ENCODE measurements at places on chromosomes 7 and 10. TPM values are rescaled to one million over a fixed set of nuclear protein-coding genes. Genes with fewer than 3 reads are reported as not detected.

DNA sequence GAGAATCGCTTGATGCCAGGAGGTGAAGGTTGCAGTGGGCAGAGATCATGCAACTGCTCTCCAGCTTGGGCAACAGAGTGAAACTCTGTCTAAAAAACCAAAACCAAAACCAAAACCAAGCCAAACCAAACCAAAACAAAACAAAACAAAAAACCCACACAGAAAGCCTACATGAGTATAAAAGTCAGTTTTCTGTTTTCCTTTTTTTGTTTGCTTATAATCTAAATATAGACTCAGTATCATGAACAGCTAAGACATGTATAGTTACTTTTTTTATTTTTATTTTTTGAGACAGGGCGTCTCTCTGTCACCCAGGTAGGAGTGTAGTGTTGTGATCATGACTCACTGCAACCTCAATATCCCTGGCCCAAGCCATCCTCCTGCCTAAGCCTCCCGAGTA is 16.8 kb upstream of the MTPN start:
- no peak for DNase-seq

DNA sequence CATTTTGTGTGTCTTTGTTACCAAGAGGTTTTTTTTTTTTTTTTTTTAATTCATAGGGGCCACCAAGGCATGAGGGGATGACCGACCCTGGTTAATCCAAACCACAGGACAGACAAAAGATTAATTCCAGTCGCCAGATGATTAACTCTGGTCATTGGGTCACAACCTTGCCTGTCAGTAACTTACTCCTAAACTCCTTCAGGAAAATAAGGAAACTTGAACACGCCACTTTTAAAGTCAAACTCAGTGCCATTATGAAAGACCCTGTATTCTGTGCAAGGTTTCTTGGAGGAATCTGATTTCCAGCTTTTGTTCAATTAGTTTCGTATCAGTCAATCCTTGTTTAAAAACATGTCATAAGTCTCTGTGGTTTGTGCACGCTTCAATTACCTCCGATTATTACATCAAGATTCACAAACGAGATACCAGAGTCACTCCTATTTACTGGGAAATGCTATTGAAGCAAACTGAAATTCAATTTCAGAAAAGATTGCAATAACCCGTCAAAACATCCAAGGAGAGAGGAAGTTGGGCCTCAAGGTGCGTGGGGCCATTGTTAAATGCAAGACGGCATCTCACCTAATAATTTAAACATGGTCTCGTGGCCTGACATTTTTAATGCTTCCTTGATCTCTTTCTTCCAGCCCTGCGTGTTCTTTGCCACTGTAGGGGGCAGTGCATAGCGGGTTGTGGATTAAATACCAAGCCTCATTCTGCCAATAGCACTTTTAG is 44.0 kb downstream of the NRP1 start:
- DNase-seq: no peak

GRCh38 chr7:157320608-157320980 is 16.2 kb upstream of the DNAJB6 start:
- DNase-seq: no peak

GRCh38 chr10:78779339-78779955 is 289.3 kb upstream of the ZMIZ1 start:
- DNase-seq: no peak

DNA sequence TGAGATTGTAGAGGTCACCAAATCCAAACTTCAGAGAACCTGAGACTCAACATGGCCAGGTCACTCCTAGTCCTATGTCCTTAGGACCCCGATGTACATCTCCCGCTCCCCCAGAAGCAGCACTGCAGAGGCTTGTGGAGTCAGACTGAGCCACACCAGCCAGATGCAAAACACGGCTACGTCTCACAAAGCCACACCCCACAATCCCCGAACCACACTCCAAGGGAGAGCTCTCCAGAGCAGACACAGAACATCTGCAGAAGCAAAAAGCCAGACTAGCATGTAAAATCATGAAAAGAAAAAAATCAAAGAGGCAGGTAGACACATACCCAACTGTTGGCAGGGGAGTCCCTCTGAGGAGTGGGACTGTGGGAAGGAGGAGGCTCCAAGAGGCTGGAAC is 104.9 kb downstream of the CTBP2 start:
- no peak for DNase-seq

DNA sequence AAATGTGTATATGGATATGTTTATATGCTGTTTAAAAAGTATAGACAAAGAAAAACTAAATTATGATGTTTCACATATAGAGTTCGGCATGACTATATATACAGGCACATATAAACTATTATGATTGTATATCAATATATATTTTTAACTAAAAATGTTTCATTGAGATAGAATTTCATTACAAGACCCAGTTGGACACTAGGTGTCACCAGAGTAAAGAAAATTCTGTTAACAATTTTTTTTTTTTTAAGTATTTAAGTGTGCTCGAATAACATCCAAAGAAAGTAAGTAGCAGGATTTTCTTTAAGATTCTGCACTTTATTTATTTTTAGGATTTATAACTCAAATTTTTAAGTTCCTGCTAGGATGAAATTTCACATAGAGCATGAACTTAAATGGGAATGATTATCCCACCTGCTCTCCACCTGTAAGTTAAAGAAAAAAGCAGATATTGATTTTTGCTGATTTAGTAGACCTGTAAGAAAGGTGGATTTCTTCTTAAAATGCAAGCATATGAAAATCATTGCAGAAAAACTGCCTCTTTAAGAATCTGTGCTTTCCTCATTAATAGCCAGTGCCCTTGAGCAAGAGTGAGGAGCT is 961.5 kb downstream of the PCDH15 start:
- DNase-seq: peak; percentile 9

DNA sequence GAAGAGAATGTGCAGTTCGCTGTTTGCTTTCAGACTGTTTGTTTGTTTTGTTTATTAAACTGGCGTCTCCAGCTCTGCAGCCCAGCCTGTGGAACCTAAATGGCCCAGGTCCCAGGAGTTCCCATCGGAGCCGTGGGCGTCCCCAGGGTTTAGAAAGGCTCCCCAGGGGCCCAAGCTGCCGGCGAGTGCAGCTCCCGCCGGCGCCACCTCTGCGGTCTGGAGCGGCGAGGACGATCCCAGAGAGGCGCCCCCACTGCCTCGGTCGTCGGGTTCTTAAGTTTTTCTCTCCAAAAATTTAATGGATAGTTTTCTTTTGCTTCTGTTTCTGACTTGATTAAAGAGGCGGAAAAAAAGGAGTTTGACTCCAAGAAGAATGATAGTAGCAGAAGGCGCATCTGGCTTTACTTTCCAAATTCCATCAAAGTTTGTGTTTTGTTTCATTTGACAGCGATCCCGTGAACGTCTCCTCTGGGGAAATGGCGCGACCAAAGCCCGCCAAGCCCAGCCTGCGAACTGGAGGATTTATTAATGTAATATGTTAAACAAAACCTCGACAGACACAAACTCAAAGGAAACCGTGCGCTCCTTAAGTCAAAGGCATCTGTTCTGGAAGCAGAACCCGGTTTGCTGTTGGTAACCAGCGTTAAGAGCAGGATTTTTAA is 718 bp upstream of the FZD1 start:
- peak; percentile 72 for DNase-seq

GRCh38 chr7:51644216-51644615 is 327.6 kb upstream of the COBL start:
- DNase-seq: no peak

GRCh38 chr7:116230191-116231005 is 20.1 kb downstream of the TES start:
- no peak for DNase-seq

GRCh38 chr7:104156842-104157277 is 51.0 kb downstream of the ORC5 start:
- DNase-seq: peak; percentile 24

GRCh38 chr7:98745722-98746318 is 124.0 kb downstream of the TMEM130 start:
- DNase-seq: peak; percentile 79

GRCh38 chr10:76548716-76549115 is 1088.9 kb downstream of the KCNMA1 start:
- DNase-seq: no peak

DNA sequence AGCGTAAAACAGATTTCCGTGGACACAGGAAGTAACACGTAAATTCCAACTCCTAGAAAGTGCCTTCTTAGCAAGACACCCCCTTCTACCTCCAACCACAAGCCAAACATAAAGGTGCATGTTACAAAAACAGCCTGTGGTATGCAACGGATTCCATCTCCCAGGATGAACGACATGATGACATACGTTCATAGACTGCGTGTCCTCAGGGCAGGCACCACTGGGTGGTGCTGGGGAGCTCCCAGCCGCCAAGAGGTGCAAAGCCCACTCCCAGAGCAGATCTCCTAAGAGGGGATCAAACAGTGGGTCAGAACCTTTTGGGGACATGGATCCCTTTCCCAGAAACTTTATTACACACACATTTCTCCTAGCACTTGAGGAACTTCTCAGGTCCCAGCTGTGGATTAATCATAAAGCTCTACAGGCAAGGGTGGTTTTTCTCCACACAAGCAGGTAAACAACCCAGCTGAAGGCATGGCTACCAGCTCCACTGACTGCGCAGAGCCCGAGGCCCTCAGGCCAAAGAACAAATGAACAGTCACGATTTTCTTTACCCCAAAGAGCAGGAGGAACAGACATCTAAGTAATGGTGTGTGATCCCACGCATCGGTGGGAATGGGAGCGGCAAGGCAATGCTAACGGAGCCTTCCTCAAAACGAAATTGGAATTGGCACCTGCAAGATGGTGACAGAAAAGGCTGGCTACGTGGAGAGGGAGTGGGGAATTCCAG is 13.8 kb downstream of the PSAP start:
- DNase-seq: peak; percentile 40

- DNase-seq: no peak
Observed at GRCh38 chr7:110854651-110855050, 236.3 kb upstream of the LRRN3 start.

DNA sequence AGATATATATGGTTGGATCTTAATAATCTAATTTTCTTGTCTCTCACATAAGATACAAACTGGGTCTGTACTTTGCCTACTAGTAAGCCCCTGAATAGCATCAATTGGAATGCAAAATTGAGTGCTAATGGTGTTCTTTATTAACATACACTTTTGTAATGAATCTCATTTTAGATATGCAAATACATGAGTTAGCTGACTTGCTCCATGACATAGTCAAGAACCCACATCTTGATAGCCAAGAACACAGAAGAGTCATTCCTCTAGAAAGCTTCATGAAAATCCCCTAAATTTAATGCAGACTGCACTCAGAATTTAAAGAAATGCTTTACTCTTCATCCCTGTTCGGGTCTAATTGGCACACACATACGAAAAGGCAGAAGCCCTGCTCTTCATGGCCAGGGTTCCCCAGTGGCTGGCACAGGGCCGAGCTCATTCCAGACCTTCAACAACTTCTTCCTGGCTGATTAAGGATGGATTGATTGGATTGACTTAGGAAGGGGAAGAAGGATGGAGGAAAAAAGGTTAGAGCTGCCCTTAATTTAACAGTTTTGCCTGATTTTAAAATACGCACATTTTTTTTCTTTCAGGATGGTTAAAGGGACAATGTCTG is 431.1 kb upstream of the KLF6 start:
- DNase-seq: no peak

- peak; percentile 75 for DNase-seq
Observed at GRCh38 chr10:43039624-43040481, 37.0 kb upstream of the RET start.

DNA sequence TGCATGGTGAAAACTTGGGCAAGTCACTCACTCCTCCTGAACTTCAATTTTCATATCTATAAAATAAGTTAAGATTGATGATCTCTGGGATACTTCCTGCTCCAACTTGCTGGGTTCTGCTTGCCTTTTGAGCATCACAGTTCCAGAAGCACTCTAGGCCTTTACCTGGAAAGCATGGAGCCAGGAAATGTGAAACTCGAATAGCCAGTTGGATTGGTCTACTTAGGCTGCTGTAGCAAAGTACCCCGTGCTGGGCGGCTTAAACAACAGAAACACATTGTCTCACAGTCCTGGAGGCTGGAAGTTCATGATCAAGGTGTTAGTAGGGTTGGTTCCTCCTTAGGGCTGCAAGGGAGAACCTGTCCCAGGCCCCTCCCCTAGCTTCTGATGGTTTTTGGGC is 64.5 kb downstream of the NAMPT start:
- no peak for DNase-seq

- DNase-seq: no peak
Observed at GRCh38 chr10:12484941-12485805, 135.8 kb downstream of the CAMK1D start.

GRCh38 chr10:31350891-31351290 is 31.9 kb downstream of the ZEB1 start:
- DNase-seq: no peak

DNA sequence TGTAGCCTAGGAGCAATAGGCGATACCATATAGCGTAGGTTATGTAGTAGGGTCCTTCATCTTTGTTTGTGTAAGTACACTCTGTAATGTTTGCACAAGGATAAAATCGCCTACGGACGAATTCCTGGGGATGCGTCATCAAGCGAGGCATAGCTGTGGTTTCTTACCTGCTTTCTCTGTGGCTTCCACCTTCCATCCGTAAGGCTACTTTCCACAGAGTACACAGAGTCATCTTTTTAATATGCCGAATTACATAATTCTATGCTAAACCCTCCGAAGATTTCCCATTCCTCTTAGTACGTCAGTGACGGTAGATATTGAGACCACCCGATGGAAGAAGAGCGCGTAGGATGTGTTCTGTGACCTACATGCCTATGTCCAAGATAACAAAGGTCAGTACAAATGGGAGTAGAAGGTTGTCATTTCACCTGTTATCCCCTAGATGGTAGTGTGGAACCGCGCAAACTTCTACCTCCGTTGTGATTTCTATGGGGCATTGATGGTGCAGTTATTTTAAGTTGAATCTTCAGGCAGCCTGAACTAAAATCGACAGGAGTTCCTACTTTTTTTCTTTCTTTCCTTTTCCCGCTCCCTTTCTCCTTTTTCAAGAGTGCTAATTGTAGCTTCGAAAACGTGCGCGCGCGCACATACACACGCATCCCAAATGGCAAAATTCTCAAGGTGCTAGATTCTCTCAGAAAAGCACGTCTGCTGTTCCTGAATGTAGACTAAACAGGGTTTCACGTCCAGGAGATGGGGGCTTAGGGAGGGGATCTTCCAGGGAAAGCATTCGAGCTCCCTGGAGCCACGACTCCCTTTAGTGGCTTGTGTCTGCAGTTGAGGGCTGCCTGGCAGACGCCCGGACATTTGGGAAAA is 111.7 kb upstream of the MBL2 start:
- peak; percentile 74 for DNase-seq

DNA sequence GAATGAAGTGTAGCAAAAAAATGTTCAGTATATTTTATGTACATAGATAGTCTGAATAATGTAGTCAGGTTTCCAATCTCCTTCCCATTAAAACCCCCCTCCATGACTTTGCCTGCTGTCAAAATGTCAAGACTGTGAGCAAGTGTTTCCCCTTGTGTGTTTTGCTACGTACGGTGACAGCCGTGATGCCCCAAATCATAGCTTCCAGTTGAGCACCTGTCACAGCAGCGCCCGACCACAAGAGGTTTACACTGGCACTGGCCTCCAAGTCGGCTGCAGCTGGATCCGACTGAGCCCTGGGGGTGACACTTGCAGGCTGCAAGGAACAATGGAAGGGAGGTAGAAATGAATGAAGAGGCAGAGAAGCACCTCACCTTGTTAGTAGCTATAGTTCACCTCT is 62.3 kb downstream of the LAMB4 start:
- DNase-seq: no peak

FKBP9 gene
- polyA plus RNA-seq: 219 TPM

DNAJC30 gene
- 11.0 TPM for polyA plus RNA-seq

CTAGE8 gene
- polyA plus RNA-seq: not detected

ZCWPW1 gene
- 4.1 TPM for polyA plus RNA-seq

Measured in SK-N-SH (cell line).